ENCODE measurements at places on chromosomes 6 and 20. TPM values are rescaled to one million over a fixed set of nuclear protein-coding genes. Genes with fewer than 3 reads are reported as not detected.

DNA sequence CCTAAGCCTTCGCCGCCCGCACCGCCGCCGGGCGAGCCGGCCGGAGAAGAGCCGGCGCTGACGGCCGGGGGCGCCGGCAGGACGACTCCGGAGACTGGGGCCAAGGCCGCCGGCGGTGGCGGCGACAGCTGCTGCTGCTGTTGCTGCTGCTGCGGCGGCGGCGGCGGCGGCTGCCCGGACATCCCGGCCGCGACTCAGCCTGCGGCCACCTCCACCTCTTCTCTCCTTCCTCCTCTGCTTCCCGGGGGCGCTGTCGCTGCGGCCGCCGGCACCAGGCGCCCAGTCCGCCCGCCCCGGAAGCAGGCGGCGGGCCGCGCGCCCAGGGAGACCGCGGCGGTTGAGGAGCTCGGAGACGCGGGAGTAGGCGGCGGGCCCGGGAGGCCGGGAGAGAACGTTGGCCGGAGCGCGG, 307 bp downstream of the RANBP9 start:
- DNase-seq, result no peak

- DNase-seq, result no peak
Measured at GRCh38 chr6:116016846-116017545, 43.7 kb downstream of the FRK start.

DNA sequence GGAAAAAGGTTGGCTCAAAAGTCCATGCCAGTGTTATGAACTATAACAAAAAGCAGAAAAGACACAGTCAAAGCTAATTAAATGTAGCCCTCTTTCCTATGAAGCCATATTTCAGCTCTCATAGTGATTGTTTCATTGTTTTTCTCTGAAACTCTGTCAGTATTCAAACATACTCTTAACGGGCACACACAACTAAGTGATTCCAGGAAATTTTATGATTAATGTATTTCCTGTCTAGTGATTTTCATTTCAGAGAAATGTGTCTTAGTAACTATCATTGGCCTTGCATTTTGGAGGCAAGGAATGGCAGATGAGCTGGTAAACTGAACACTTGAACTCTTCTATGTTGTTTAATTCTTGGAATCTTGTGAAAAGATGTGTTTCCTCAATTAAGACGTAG, 68.0 kb downstream of the CLVS2 start:
- no peak for DNase-seq

DNA sequence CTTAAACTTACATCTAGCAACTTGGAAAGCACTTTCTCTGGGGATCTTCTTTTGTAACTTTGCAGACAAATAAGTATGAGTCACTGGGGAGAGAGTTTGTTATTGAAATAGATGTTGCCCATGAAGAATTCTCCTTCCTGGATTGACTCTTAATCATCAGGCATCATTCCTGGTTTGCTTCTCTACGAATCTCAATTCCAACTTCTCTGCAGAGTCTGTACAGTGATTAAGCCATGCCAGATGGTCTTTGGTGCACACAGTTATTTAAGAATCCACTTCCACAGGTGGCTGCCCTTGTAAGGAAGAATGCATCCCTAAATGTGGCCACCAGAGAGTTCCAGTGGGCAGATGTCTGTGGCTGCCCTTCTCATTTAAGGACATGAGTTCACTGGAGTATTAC, 25.7 kb downstream of the MYCT1 start:
- DNase-seq, result no peak

DNA sequence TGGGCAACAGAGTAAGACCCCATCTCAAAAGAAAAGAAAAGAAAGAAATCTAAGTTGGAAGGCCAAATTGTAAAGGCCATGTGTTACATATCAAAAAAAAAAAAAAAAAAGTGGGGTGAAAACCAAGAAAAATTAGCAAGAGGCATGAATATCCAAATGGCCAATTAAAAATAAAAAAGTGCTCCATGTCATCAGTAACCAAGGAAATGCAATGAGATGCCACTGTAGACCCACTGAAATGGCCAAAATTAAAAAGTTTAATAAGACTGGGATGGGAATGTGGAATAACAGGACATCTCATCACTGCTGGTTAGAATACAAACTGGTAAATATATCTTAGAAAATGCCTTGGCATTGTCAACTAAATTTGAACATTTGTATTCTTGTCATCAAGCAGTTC, 30.1 kb upstream of the BCLAF1 start:
- no peak for DNase-seq

DNA sequence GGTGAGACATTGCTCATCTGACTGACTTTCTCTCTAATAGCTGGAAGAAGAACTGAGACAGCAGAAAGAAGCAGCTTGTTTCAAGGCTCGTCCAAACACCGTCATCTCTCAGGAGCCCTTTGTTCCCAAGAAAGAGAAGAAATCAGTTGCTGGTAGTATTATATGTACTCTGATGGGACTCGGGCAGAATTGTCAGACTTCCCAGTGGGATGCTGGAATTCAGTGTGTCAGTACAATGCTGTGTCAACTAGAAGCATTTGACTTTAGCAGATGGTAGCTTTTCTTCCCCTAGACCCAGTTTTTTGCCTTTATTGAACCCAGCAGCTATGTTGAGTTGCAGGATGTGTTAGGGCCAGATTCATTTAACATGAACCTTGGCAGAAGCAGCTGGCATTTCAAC, 21.8 kb upstream of the MYLK2 start:
- no peak for DNase-seq

- peak; percentile 23 for DNase-seq
Measured at GRCh38 chr6:169896826-169897456, 145.5 kb downstream of the ERMARD start.

DNA sequence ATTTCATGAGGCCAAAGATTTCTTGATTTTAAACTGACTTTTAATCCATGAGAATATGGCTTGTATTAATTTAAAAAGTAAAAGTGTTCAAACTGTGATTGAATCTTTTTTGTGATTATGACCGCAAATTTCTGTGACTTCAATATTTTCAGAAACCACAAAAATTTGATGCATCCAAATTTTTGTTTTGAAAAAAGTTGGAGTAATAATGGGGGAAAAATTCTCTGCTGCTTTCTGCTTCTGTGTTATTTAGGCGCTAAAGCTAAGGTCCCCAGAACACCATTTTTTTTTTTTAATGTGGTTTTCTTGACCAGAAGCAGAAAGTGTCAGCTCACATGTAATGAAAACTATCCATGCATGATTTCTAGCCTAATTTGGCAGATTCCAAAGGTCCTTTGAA, 65.3 kb downstream of the GRIK2 start:
- no peak for DNase-seq

DNA sequence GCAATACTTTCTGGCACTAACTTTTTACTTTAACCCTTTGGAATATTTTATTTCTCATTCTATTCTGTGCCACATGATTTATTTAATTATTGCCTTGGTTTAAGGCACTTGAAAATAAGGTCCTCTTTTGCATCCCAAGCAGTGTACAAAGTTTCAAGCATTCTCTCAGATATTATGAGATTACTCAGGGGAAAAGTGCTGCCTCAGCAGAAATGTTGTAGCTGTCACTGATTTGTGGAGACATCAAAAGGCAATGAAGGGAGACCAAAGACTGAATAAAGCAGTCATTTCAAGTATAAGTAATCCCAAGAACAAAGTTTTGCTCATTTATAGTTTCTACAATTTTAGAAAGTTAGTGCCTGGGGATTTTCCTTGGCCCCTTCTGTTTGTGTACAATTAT, 253.0 kb downstream of the RNF144B start:
- DNase-seq, result no peak

Gene IER3
- total RNA-seq, result 141 TPM

GRCh38 chr6:96058082-96058481, 42.3 kb downstream of the FUT9 start:
- DNase-seq, result no peak

GRCh38 chr6:89559487-89559886, 79.1 kb downstream of the LYRM2 start:
- no peak for DNase-seq

DNA sequence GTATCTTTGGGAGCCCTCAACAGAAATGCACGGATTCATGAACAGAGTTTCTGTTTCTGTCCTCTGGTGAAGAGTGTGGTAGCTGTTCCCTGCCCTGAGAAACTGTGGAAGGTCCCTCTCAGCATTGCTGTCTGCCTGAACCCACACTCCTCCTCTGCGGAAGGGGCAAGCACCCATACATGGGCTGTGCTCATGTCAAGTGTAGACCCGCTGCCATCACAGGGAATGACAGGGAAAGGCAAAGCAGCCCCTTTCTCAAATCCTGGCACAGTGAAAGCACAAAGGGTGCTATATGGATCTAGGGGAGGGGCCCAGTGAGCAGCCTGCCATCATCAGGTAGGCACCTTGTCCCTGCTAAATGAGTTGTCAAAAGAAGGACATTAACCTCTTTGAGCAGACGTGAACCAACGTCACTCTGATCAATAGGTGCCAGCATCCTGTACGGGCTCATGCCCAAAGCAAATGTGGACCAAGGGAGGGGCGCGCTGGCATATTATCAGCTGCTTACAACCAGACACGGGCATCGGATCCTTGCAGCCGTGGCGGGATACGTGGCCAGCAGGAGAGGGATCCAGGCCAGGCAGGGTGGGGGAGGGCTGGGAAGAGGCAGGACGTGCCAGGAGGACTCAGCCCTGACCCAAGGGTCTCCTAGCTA, 231.2 kb upstream of the PMEPA1 start:
- no peak for DNase-seq

DNA sequence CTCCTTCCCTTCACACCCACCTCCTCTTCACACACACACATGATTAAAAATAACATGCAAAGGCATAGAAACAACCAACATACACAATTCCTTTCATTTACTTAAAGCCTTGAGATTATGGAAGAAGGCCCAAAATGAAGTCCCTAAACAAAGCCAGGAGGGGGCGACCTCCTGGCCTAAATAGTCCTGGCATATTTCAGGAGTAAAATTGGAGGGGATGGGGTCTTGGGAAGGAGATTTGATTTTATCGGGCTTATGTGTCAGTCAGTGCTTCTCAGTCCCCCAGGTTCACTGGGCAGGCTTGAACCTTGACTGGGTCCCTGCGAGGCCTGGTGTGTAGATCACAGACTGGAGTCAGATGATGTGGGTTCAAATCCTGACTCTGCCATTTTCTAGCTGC, 266.4 kb downstream of the SAMD5 start:
- DNase-seq, result peak; percentile 23

DNA sequence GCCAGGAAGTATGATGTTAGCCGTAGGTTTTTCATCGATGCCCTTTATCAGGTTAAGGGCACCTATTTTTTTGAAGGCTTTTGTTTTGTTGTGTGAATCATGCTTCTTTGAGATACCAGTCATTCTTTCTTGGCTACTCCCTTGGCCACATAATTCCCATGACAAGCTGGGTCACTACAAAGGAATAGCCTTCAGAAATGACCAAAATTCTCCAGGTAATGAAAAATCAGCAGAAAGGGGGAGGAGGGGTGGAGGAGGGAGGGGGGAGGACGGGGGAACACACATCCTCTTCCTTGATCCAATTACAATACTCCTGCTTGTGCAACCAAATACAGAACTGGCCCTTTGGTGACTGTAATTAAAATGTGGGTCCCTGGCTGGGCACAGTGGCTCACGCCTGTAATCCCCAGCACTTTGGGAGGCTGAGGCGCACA, 21.7 kb upstream of the TGM2 start:
- no peak for DNase-seq

DNA sequence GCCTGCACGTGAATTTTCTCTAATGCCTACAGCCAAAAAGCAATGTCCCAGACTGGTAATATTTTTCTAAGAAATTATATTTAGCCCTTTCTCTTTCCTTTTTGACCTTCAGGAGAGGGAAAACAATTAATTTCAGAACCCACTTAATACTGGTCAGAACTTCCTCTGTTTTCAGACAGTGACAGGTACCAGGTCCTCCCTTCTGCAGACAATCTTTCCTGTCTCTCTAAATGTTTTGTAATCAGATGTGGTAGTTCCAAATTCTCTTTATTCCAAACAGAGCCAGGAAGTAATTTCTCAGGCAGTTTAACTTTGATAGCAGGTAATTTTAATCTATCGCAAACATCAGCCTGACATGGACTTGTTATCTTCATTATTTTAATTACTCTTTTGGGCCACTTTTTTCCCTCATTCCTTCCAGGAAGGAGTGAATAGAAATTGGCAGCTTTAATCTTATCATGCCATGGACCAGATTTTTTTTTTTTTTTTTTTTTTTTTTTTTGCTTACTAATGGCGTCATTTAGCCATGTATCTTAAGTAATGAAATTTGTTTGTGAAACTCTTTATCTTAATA, 348.6 kb upstream of the SOX4 start:
- DNase-seq, result no peak

- no peak for DNase-seq
Measured at GRCh38 chr6:45212976-45213375, 115.2 kb upstream of the RUNX2 start.

DNA sequence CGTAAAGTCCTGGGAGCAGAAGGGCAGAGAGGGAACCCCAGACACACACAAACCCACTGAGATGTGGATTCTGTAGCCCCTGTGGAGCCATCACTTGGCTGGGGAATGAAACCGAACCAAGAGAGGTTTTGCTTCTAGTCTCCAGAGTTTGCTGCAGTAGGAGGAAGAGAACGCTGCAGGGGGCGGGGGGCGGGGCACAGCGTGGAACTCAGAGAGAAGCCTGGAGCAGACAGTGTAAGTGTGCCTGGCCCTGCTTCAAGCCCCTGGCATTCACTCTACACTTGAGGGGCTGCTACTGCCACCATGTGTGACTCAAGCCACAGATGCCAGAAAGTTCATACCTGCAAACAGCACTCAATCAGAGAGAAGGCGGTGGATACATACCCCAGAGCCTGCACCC, 18.9 kb downstream of the GABRR1 start:
- peak; percentile 37 for DNase-seq

DNA sequence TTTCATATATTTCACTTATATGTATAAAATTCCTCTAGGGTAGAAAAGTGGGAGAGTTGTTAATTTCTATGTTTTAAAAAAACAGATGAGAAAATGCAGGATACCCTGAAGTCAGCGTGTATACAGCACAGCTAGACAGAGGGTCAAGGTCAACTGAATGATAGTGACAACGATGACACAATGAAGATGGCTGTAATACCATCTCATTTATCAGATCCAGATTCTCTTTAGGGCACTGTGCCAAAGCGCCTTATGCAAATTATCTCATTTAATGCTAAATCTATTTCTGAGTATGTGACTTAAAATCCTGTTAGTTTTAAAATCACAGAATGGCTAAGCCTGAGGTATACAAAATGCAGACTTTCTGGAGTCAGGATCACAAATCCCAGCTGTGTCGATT, 431.4 kb upstream of the RUNX2 start:
- DNase-seq, result no peak

Gene DNAH8
- total RNA-seq, result 0.03 TPM

GRCh38 chr6:23145781-23146180, 576.4 kb downstream of the HDGFL1 start:
- DNase-seq, result no peak

Data from H7 (cell line).